Hematopoietic multipotent progenitor cell (in vitro differentiated cells): ENCODE measurements at places on chromosomes 3 and 15.

- no peak for DNase-seq
These were observed 65.0 kb upstream of the MEIS2 start for GRCh38 chr15:37165395-37165794.

GRCh38 chr3:143951351-143951971 lies 20.2 kb upstream of the DIPK2A start:
- DNase-seq = peak; percentile 69

- no peak for DNase-seq
These were observed 28.6 kb downstream of the MAGEF1 start for GRCh38 chr3:184683234-184683633.

DNA sequence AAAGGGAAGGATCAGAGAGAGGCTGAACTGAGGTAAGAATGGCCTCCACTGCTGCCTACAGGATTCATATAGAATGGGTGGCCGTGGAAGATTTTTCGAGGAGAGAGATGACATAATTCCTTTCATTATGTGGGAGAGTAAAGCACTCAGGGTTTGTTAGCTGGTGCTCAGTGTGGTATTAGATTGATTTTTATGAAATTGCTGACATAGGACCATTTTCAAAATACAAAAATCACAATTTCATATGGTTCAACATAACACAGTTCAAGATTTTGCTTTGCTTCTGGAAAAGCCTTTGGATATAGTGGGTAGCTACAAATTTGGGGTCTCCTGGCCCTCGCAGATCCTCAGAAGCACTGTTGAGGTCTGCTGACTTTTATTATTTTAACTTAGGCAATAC lies 95.4 kb downstream of the KCNAB1 start:
- no peak for DNase-seq

GRCh38 chr3:156769721-156770654 lies 56.2 kb upstream of the LEKR1 start:
- no peak for DNase-seq

- DNase-seq = no peak
These were observed 59.0 kb upstream of the TRPC1 start for GRCh38 chr3:142664819-142665218.

DNA sequence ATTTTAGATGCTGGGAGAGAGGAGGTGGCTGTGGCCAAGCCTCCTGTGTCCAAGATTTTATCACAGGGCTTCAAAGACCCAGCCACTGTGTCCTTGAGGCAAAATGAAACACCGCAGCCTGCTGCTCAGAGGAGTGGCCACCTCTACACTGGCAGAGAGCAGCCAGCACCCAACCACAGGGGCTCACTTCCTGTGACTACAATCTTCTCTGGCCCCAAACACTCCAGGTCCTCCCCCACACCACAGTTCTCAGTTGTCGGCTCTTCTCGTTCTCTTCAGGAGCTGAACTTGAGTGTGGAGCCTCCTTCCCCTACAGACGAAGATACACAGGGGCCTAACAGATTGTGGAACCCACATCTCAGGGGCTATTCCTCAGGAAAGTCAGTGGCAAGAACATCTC lies 45.6 kb downstream of the CDAN1 start:
- DNase-seq = no peak

GRCh38 chr3:16504242-16504641 lies 9.3 kb downstream of the RFTN1 start:
- no peak for DNase-seq

- no peak for DNase-seq
These were observed 609.3 kb downstream of the GBE1 start for GRCh38 chr3:81152156-81152555.

DNA sequence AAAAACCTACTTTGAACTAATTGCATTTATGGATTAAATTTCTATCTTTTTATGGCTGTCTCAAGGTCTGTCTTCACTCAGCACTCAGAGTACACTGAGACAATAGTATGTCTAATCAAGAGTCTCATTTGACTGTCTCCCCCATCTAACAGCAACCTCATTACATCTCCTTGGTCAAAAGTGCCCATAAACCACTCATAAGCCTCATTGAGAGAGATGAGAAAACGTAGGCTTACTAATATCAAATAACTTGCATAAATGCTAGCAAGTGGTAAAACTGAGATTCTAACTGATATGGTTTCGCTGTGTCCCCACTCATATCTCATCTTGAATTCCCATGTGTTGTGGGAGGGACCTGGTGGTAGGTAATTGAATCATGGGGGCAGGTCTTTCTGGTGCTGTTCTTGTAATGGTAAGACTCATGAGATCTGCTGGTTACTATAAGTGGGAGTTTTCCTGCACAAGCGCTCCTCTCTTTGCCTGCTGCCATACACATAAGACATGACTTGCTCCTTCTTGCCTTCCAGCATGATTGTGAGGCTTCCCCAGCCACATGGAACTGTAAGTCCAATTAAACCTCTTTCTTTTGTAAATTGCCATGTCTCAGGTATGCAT lies 113.9 kb downstream of the TFDP2 start:
- no peak for DNase-seq

- DNase-seq = no peak
These were observed 3.6 kb downstream of the USP50 start for GRCh38 chr15:50542887-50543210.
